ENCODE measurements at places on chromosomes 6 and 20. TPM values are rescaled to one million over a fixed set of nuclear protein-coding genes. Genes with fewer than 3 reads are reported as not detected.

The C4B gene
- 57.5 TPM for total RNA-seq

The ASIP gene
- total RNA-seq = not detected

The PPP1R3G gene
- 0.48 TPM for total RNA-seq

The GRIK2 gene
- total RNA-seq = 6.2 TPM

The SMIM13 gene
- total RNA-seq = 16.0 TPM

The VSX1 gene
- total RNA-seq = not detected

The SIRPG gene
- not detected for total RNA-seq

The SCRT2 gene
- total RNA-seq = not detected

The DNAH8 gene
- total RNA-seq = 0.03 TPM

The ISM1 gene
- total RNA-seq = 1.7 TPM

The TSPO2 gene
- total RNA-seq = not detected

The FOXQ1 gene
- 12.8 TPM for total RNA-seq

The PNISR gene
- total RNA-seq = 85.7 TPM

The OGFR gene
- total RNA-seq = 43.8 TPM

The DYNLT1 gene
- 81.4 TPM for total RNA-seq

The ZNFX1 gene
- total RNA-seq = 13.9 TPM

The SLC22A3 gene
- total RNA-seq = 40.3 TPM

The CDSN gene
- total RNA-seq = not detected

The NKAIN4 gene
- total RNA-seq = 23.0 TPM

The HLA-DPA1 gene
- total RNA-seq = 2.6 TPM

The LTA gene
- total RNA-seq = not detected

The EPM2A gene
- total RNA-seq = 6.4 TPM

The EFHC1 gene
- total RNA-seq = 17.4 TPM

The CDKN1A gene
- total RNA-seq = 246 TPM

The RPS6KA2 gene
- total RNA-seq = 26.3 TPM

The FAM83B gene
- total RNA-seq = 29.2 TPM

The EYS gene
- total RNA-seq = 1.4 TPM

The SLC26A8 gene
- not detected for total RNA-seq

The C20orf141 gene
- total RNA-seq = not detected

The NR2E1 gene
- not detected for total RNA-seq

The EGFL8 gene
- total RNA-seq = 4.5 TPM

The MARCKS gene
- total RNA-seq = 129 TPM

The STMND1 gene
- 0.27 TPM for total RNA-seq

The KCNK16 gene
- not detected for total RNA-seq

The ECT2L gene
- total RNA-seq = 0.16 TPM

The AKAP7 gene
- 54.4 TPM for total RNA-seq

The CGAS gene
- 1.0 TPM for total RNA-seq

The HLA-DMB gene
- total RNA-seq = 1.0 TPM

The PSORS1C2 gene
- total RNA-seq = not detected

Measured in hepatocyte (in vitro differentiated cells).